ENCODE measurements at places on chromosomes 13 and 19. TPM values are rescaled to one million over a fixed set of nuclear protein-coding genes. Genes with fewer than 3 reads are reported as not detected.

- H3K27me3 ChIP-seq, result no peaks in the 10 kb centered on the region
- H3K4me1 ChIP-seq, result no peaks in the 10 kb centered on the region
- peak; percentile 34 for DNase-seq
- no peak overlapping the region for H3K4me3 ChIP-seq
These were observed 90.4 kb downstream of the STOML3 start for GRCh38 chr13:38900188-38900587.

GRCh38 chr13:32624441-32624840, 38.2 kb downstream of the PDS5B start:
- no peak overlapping the region for H3K4me3 ChIP-seq
- peaks cover 8% of the 10 kb centered on the region for H3K27me3 ChIP-seq
- peaks cover 19% of the 10 kb centered on the region for H3K4me1 ChIP-seq
- H3K27ac ChIP-seq, result 0 out of 2 replicates have a peak overlapping the region, but pooled peaks have one; percentile 10

DNA sequence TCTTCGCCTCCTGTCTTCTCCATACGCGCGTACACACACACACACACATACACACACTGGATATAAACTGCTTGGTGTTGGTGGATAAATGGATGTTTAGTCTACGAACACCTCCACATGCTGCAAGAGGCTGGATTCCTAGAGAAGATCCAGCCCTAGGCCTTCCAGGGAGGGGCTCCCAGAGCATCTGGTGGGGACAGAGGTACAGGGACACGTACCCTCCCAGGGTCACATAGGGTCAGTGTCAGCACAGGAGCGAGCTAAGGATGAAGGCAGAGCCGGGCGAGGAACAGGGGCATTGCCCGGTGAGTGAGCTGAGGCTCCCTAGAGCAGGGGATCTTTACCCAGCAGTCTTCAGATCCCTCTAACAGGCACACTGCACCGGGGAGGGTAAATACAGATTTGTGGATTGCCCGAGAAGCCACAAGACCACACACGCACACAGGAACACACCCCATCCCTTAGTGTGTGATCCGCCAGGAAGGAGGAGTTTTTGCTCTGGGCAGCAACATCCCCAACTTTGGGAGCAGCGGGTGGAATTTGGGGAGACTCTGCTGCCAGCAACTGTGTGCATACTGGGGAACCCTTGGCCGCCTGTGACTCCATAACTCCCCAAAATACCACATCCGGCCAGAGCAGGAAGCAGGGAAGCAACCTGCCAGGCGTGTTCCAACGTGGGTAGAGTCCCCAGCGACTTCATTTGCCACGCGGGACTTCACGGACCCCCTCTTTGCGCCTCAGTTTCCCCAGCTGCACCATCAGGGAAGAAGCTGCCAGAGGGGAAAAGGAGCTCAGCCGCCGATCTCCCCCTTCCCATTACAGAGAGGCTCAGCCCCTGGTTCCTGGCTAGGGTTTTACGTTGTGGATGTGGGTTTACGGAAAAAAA, 5.8 kb upstream of the TLE2 start:
- peak overlapping the region; percentile 86 for H3K4me3 ChIP-seq
- no peaks in the 10 kb centered on the region for H3K36me3 ChIP-seq
- H3K27ac ChIP-seq, result peak overlapping the region; percentile 89
- H3K4me1 ChIP-seq, result peaks cover 27% of the 10 kb centered on the region
- H3K27me3 ChIP-seq, result peaks cover 69% of the 10 kb centered on the region
- no peak for DNase-seq

- H3K4me3 ChIP-seq, result no peak overlapping the region
- peaks cover 5% of the 10 kb centered on the region for H3K27me3 ChIP-seq
- DNase-seq, result no peak
- peaks cover 13% of the 10 kb centered on the region for H3K36me3 ChIP-seq
- H3K4me1 ChIP-seq, result peaks cover 12% of the 10 kb centered on the region
These were observed 19.3 kb downstream of the PLD3 start for GRCh38 chr19:40367577-40368434.

GRCh38 chr13:49958321-49958720, 22.2 kb upstream of the SPRYD7 start:
- peaks cover 7% of the 10 kb centered on the region for H3K27me3 ChIP-seq
- no peaks in the 10 kb centered on the region for H3K4me1 ChIP-seq
- H3K27ac ChIP-seq, result no peak overlapping the region
- DNase-seq, result no peak
- H3K4me3 ChIP-seq, result no peak overlapping the region
- no peaks in the 10 kb centered on the region for H3K36me3 ChIP-seq

DNA sequence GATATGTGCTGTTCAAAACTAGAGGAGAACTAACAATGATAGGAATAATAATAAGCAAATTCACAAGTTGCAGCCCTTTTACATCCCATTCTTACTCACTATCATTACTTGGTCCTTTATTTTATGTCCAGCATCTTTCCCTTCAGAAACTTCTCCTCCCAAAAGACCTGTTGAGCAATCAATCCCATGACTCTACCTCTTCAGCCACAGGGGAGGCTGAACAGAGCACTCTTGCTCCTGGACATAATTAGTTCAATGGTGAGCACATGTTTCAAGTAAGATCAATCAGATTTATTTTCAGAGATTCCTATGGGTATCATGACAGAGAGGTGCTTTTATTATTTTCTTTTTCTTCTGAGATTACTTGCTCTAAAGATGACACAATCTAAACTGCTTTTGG, 260.0 kb downstream of the COG6 start:
- no peak for DNase-seq
- no peak overlapping the region for H3K27ac ChIP-seq
- no peaks in the 10 kb centered on the region for H3K27me3 ChIP-seq
- no peaks in the 10 kb centered on the region for H3K36me3 ChIP-seq
- no peaks in the 10 kb centered on the region for H3K4me1 ChIP-seq

ABHD8 gene
- 13.2 TPM for total RNA-seq

PCDH20 gene
- 1.3 TPM for total RNA-seq

SHD gene
- 2.0 TPM for total RNA-seq

Data from WTC11 (cell line).